Brain pericyte (primary cell): ENCODE measurements at places on chromosomes 13 and 19.

GRCh38 chr19:41276231-41276630, 12.1 kb downstream of the HNRNPUL1 start:
- DNase-seq = no peak

GRCh38 chr19:50202386-50202785, 1.0 kb upstream of the MYH14 start:
- DNase-seq = no peak

DNA sequence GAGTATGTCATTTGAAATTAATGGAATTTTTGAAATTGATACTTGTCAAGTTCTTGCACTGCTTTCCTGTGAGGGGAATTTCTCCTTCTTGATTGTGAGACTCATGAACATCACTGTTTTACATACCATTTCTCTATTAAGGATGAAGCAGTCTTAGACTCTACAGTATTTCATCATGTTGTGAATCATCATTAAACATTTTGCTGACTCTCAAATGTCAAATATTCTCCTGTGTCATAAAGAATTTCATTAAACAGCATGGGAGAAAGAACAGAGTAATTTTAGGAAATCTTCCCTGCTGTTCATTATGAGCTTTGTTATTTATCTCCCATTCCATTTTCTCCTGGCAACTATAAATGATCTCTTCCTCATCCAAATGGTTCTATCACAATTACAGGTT, 729.0 kb downstream of the PCDH9 start:
- no peak for DNase-seq

- DNase-seq = no peak
These were observed 87.6 kb downstream of the ZNF429 start for GRCh38 chr19:21593008-21593481.

- DNase-seq = no peak
These were observed 48.8 kb upstream of the RAP2A start for GRCh38 chr13:97385146-97385545.

GRCh38 chr13:40517486-40518480, 148.7 kb downstream of the FOXO1 start:
- DNase-seq = no peak

DNA sequence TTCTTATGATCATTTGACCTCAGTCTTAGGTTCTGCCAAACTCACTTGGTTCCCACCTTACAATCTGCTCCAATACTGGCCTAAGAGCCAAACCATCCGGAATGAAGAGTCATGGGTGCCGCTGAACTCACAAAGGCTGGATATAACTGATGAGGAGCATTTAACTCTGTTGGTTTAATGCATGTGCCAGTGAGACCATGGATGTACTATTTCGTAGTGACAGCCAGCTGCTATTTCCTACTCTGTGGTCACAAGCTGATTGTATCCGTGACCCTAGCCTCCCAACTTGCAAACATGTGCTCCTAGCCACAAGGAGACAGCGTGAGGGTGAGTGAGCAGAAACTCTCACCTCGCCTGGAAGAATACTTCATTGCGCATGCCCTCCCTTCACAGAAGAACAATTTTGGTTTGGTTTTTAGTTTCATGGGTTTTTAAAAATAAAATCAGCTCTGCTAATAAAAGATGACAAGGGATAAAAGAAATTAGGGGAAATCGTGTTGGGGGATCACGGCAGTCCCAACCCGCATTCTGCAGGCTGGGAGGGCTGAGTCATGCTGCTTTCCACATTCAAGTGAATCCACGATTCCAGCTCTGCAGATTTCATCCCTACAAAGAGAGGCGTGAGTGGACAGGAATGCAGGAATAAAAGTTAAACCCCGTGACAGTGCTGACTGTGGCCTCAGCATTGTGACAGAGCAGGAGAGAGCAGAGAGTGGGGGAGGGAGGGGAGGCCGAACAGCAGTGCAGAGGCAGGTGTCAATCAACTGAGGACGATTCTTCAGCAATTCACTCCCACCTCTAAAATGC, 66.8 kb upstream of the RAP2A start:
- no peak for DNase-seq

- DNase-seq = no peak
These were observed 1161.3 kb downstream of the PCDH17 start for GRCh38 chr13:58792854-58793253.

DNA sequence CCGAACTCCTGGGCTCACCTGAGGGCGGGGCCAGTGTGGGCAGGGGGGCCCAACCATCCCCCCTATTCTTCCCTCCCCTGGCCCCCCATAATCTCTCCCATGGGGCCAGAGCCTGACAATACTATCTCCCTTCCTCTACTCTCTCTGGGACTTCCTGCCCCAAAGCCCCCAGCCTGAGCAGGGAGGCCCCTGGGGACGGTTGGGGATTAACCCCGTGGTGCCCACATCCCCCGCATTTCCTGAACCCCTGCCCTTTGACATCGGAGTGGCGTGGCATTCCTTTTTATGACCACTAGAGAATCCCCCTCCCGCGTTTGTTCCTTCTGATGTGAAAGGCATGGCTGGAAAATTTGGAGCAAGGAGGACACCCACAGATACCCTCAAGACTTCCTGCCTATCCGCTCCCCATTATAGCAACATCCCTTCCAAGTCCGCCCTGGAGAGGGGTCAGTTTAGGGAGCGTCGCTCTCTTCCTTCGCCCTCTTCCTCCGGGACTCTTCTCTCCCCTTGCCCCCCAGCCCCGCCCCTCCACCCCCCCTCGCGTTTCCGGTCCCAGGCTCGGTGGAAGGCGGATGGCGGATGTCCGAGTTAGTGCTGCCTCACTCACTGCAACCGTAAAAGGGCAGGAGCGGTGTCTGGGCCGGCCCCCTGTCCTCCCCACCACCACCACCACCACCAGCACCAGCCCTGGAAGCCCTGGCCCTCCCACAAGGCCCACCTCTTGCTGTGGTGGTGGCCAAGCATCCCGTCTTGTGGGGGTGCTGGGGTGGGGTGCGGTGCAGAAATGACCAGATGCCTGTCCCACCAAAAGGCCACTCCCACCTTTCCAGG, 1.8 kb downstream of the VASP start:
- DNase-seq = no peak

- no peak for DNase-seq
These were observed 30.6 kb upstream of the NDUFS7 start for GRCh38 chr19:1353144-1353543.

- no peak for DNase-seq
These were observed 218.5 kb upstream of the TSHZ3 start for GRCh38 chr19:31567776-31568175.

DNA sequence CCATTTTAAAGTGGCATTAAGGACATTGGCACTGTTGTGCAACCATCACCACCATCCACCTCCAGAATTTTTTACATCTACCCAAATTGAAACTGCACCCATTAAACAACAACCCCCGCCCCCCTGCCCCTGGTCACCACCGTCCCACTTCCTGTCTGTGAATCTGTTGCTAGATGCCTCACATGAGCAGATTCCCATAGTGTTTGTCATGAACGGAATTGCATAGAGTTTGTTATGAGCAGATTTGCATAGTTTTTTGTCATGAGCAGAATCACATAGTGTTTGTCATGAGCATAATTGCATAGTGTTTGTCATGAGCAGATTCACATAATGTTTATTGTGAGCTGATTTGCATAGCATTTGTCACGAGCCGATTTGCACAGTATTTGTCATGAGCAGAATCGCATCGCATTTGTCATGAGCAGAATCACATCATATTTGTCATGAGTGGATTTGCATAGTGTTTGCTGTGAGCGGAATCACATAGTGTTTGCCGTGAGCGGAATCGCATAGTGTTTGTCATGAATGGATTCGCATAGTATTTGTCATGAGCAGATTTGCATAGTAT, 54.0 kb upstream of the GTF3A start:
- DNase-seq = no peak
